ENCODE measurements at places on chromosomes 1 and 21.

GRCh38 chr1:180169640-180170195 is 15.0 kb downstream of the QSOX1 start:
- DNase-seq = no peak

DNA sequence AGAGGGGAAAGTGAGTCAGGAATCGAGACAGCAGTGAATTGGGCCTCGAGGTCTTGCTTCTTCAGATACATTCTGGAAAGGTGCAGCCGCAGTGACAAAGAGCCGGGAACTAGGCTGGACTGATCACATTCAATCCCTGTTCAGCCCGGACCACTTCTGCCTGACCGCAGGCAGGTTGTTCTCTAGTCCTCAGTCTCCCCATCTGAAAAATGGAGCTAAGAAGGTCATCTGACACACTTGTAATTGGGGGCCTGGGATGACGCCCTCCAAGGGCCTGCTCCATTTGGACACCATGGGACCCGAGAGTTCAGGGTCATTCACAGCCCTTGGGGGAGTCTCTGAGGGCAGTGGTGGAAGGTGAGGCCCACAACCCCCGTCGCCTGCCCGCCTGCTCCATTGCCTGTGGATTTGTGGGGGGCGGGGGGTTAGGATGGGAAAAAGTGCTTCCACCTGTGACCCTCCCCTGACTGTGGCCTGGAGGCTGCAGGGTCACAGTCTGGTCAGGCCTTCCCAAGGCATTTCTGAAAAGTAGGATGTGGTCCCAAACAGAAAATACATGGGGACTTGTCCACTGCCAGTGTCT is 87.9 kb upstream of the CSF3R start:
- DNase-seq = no peak

- peak; percentile 65 for DNase-seq
These were observed 10.1 kb upstream of the SERTAD4 start for GRCh38 chr1:210222340-210223006.

GRCh38 chr1:24955161-24955560 is 25.1 kb upstream of the RUNX3 start:
- DNase-seq = peak; percentile 77

GRCh38 chr1:245990315-245991022 is 516.6 kb downstream of the SMYD3 start:
- no peak for DNase-seq

DNA sequence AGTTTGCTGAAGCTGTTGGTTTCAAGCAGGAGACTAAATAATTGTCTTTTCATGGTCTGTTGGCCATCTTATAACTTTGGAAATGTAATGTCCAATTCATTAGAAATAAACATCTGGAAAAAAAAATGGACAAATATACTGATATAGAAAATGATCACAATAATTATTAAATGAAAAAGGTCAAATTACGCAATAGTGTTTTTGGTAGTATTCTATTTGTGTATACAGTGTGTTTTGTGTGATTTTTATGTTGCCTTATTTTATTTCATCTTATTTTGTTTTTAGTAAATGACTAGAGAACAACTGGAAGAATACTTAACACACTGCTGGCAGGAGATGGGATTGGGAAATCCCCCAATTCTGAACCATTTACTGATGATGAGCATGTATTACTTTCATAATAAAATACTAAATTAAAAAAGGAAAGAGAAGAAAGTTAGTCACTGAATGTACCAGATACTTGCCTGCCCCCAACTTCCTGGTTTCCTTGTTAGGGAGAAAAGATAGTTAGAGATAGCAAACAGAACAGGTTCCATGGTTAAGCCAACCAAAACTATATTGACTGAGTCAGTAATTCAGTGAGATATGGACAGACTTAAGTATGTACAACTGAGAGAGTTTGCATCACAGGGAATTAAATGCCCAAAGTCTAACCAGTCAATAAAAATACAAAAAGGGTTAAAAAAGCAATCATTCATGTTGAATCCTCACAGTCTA is 24.0 kb upstream of the SAMD13 start:
- DNase-seq = no peak

- no peak for DNase-seq
These were observed 85.6 kb upstream of the CLDN14 start for GRCh38 chr21:36565540-36565939.

Measured in MCF 10A (cell line).